ENCODE measurements at places on chromosomes 16 and 17.
A peak's percentile ranks its signal among the peaks of the same experiment; 100 is the strongest.

- no peak for DNase-seq
Observed at GRCh38 chr16:496097-496886, 31.2 kb upstream of the CAPN15 start.

DNA sequence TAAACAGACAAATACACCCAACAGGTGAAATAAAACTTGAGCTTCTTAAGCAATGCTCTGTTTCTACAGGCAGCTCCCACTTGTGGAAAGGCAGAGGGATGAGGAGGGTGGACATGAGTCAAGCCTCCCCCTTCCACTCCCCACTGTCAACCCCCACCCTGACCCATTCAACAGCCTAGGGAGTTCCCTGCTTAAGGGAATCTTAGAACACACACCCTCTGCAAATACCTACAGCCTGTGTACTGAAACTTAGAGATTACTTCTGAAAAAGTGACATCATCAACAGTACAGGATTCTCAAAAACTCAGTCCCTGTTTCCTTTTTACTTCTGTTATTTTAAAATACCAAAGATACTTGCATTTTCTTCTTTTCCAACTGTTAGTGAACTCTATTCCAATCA is 345.4 kb downstream of the SOX9 start:
- peak; percentile 65 for DNase-seq

- DNase-seq, result no peak
Observed at GRCh38 chr16:66842765-66843164, 1.4 kb upstream of the CA7 start.

DNA sequence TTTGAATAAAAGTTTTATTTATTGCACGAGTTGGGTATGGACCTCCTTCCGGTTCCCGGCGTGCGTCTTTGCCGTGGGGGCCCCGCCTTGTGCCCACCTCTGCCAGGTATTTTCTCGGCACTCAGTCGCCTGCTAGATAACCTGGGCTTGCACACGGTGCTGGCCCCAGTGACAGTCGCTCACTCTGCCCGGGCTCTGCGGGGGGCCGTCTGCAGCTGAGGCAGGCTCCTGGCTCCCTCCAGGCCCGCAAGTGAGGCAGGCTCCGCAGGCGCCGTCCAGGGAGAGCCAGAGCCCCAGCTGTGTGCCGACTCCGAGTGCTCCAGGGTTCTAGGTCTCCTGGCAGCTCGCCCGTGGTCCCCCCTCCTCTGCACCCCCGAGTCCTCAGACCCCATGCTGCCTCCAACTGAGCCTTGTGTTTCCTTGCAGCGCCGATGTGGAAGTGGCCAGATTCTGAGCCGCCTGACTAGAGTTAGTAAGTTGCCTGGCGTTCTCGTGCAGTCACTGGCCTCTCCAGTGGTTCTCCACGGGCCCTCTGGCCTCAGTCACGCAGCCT is 54.7 kb upstream of the PVALEF start:
- no peak for DNase-seq

- no peak for DNase-seq
Observed at GRCh38 chr17:74437702-74438101, 5.8 kb downstream of the GPRC5C start.

DNA sequence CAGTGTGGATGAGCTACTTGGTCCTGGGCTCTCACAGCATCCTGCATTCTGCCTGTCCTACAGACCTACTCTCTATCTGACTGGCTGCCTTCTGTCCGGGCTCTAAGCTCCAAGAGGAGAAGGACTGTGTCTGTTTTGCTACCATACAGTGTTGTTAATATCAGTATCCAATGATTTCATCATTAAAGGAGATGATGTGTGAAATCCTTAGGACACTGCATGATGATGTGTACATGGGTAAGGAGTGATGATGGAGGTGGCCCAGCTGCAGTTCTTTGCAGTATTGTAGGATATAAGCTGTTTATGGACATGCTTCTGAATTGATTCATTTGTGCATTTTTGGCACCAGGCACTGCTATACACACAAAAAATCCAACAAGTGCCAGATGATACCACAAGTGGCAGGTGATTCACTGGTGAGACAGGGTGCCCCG is 536.9 kb upstream of the CDH11 start:
- no peak for DNase-seq

GRCh38 chr17:2718150-2718938 is 6.8 kb upstream of the CLUH start:
- DNase-seq, result no peak

DNA sequence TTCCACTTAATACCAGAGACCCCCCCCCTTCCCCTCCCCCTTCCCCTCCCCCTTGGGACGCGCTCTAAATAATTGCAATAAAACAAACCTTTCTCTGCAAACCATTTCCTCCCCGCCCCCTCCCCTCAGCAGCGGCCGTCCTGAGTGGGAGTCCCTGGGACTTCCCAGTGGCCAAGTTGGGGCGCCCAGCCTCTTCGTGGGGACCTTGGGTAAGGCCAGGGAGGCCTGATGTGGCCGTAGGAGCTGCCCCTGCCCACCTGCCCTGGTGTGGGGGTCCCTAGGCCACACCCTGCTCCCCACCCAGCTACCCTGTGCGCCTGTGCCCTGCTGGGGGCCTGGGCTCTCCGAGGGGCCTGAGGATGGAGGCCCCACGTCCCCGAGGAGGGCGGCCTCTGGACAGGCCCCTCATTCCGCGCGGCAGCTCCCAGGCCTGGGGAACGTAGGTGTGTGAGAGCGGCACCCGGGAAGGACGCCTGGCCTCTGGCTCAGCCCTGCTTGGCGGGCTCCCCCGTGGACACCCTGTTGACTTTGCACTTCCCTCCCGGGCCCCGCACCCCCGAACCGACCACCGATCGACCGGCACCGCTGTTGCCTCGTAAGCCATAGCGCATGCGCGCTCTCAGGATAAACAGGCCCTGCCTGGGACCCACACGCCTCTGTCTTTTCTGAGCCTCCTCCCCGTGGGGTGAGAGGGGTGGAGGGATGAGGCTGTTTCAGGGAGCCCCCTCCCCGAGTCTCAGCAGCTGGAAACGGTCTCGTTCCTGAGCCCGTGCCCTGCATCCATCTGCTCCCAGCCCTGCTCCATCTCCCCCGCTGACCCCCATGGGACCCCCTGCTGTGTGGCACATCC is 9.0 kb downstream of the NTHL1 start:
- DNase-seq, result no peak

- DNase-seq, result no peak
Observed at GRCh38 chr17:41785091-41785858, 1.2 kb downstream of the JUP start.

DNA sequence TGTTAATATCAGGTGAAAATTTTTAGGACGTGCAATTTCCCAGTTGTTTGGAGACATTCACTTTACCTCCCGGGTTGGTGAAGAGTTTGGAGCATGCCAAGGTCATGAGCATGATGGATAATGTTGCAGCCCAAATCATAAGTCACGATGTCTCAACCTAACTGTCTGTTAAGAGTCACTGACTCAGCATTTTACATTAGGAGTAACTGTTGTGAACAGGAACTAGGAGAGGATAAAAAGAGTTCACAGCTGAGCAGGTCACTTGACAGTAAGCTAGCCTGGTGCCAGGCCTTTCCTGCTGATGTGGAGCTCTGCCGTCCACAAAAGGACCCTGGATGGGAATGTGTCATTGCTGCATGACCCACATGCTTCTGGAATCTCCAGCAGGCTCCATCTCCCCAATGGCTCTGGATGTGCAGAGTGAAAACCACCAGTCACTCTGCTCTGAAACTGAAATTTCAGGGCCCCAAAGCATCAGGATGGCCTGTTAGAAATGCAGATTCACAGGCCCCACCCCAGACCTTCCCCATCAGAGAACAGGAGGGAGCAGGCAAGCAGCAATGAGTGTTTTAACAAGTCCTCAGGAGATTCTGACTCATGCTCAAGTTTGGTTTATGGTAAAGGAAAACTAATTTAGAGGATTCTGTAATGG is 371.6 kb upstream of the MAF start:
- DNase-seq, result no peak

GRCh38 chr17:30905742-30906100 is 317 bp downstream of the TEFM start:
- peak; percentile 48 for DNase-seq

DNA sequence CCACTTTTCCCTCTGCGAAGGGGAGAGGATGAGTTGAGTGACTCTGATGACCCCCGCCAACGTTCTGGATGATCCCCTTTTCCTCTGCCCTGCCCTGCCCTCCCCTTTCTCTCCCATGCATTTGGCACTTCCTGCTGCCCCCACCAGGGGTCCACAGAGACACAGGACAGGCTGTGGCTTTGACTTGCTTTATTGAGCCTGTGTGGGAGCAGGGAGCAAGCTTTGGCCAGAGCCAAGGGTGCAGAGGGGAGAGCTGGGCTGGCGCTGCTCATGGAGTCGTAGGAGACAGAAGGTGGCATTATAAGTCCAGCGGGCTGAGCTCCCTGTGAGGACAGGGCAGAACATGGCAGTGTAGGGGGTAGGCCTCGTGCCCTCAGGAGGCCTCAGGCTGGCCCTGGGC is 1.6 kb downstream of the PPY start:
- no peak for DNase-seq

DNA sequence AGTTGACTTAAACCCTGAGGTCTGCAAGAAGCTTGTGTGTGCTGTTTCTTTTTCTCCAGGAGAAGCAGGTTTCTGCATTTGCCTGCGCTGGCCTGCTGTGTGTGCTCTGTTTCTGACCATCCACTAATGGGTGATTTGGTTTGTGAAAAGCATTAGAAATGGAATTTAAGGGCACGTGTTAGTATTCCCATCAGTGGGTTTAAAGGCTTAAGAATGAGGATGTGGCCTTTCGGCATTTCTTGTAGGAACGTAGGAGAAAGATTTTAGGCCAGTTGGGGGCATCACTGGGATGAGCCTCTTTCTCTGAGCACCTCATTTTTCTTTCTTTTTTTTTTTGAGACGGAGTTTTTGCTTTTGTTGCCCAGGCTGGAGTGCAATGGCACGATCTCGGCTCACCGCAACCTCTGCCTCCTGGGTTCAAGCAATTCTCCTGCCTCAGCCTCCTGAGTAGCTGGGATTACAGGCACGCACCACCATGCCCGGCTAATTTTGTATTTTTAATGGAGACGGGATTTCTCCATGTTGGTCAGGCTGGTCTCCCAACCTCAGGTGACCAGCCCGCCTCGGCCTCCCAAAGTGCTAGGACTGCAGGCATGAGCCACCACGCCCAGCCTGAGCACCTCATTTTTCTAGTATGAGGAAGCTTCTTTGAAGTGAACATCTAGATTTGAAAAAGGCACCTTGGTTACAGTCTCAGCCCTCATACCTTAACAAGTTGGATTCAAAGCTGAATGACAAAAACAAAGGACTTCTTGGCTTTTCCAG is 110.3 kb downstream of the BANP start:
- no peak for DNase-seq

- no peak for DNase-seq
Observed at GRCh38 chr16:56370185-56370874, 55.0 kb downstream of the AMFR start.

DNA sequence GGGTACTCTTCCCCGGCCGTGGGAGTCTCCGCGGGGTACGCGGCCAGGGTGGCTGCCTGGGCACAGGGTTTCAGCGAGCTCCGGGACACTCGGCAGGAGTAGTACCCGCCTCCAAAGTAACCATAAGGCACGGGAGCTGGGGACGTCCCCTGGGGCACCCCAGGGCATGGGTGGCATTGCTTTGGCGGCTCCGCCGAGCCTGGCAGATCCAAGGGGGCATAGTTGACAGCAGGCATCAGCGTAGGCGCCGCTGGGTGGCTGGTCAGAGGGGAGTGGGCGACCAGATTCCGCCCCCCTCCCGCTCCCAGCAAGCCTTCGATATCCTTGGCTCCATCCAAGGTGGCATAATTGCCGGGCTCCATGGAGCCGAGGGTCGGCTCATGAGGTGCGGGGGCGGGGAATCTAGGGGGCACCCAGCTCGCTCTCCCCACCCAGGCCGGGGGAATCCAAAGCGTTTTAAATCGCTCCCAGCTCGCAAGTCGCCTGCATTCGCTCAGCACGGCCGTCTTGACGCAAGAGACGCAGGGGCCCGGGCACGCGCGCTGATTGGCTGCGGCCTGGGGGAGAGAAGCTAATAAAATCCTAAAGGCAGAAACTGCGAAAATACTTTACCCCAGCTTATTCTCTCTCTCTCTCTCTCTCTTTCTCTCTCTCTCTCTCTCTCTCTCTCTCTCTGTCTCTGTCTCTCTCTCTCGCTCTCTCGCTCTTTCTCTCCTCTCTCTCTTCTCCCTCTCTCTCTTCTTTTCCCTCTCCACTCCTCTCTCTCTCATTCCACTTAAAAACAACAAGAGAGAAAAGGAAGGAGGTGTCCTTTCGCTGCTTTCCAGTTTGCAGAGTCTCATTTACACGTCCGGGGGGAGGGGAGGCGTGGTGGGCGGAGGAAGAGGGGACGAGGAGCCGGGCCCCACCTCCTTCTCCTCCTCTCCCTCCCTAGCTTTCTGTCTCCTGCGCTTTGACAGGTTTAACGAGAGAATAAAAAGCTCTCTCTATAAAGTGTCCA is at the start of gene HOXB13:
HOXB13 (minus strand) TSS at position 519 of the 1,000 bp plus-strand sequence; CDS start at position 362, 157 bp downstream.
- no peak for DNase-seq

- no peak for DNase-seq
Observed at GRCh38 chr17:40777459-40777858, 4.9 kb downstream of the KRT27 start.

- DNase-seq, result no peak
Observed at GRCh38 chr17:80424878-80425765, 10.2 kb downstream of the ENDOV start.

- DNase-seq, result no peak
Observed at GRCh38 chr17:80189611-80190010, 19.8 kb downstream of the CARD14 start.

- no peak for DNase-seq
Observed at GRCh38 chr17:49441578-49441977, 26.9 kb upstream of the PHB1 start.

DNA sequence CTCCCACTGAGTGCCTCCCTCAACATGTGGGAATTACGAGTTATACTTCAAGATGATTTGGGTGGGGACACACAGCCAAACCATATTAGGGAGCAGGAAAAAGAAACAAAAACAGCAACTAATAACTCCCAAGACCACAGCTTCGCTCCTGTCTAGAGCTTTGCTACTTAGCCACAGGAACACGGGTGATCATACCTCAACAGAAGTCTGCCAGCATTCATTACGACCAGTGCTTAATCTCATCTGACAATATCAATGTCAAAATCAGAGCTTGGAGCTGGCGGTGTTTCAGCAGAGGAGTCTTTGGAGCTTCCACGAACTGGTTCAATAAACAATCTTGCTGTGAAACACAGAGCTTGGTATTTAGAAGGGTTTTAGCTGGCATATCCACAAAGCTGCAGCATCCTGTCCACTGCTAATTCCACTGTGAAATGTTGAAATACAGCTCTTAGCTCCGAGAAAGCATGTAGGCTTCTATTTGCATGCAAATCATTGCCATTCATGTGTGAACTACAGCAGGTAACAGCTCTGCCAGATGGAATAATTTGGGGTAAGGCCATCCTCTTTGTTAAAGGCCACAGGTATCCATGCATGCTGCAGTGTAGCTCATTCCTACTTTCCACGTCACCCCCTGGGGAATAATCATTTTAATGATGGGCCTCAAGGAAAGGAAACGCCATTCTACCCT is 128.4 kb upstream of the GOT2 start:
- no peak for DNase-seq
